ENCODE measurements at places on chromosomes 6 and 20.
A peak's percentile ranks its signal among the peaks of the same experiment; 100 is the strongest.

- no peak for DNase-seq
Observed at GRCh38 chr6:76776876-76777275, 686.4 kb downstream of the HTR1B start.

DNA sequence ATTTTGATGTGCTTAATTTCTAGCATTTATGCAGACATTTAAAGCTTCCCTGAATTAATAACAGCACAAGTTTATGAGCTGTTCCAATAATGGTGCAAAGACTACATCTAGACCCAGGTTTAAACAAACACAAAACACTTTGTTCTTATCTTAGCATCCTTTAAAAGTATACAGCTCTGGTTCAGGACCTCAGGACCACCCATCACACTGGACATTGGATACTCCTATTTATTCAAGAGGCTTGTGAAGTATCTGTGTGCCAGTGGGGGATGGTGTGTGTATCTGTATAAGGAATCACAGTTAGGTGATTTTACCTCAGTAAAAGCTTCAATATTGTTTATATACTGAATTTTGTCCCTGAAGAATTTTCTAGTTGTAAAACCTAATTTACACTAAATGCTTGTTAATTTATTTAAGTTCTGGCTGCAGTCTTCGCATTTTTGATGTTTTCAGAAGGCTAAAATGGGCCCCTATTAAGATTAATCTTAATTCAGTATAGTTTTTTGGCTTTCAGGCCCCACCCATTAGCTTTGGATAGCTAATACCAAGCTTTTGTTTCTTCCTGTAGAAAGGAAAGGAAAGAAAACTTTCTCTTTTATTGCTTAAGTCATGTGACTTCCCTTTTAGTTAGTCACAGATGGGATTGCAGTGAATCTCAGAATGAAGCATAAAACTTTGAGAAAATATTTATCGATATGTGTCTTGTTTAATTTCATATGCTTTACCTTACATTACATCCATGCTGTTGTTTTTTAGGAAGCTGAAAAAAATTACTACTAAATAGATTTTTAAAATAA lies 13.1 kb downstream of the LIN28B start:
- DNase-seq = no peak

- no peak for DNase-seq
Observed at GRCh38 chr6:75222261-75222660, 16.4 kb upstream of the COL12A1 start.

DNA sequence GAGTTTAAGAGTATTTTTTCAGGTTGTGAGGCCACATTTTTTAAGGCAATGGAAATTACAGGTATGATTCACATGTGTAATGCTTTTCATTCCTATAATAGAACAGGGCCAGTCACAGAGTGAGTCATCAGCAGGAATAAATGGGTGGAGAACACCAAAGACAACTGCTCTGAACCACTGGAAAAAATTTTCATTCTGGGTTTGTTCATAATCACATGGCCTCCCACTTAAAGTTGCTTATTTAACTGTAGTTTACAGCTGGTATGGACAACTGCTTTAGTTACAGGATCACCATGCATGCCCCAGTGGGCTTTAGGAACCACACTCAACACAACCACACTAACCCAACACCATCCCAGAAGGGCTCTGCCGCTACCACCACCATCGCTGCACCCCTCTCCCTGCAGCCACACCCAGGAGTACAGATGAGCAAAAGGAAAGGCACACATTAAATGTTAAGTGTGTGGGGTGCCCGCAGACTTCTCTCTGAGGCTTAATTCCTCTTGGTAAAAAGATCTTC lies 107.0 kb upstream of the DST start:
- no peak for DNase-seq

GRCh38 chr6:30591008-30591407 lies 19.8 kb downstream of the ABCF1 start:
- no peak for DNase-seq

DNA sequence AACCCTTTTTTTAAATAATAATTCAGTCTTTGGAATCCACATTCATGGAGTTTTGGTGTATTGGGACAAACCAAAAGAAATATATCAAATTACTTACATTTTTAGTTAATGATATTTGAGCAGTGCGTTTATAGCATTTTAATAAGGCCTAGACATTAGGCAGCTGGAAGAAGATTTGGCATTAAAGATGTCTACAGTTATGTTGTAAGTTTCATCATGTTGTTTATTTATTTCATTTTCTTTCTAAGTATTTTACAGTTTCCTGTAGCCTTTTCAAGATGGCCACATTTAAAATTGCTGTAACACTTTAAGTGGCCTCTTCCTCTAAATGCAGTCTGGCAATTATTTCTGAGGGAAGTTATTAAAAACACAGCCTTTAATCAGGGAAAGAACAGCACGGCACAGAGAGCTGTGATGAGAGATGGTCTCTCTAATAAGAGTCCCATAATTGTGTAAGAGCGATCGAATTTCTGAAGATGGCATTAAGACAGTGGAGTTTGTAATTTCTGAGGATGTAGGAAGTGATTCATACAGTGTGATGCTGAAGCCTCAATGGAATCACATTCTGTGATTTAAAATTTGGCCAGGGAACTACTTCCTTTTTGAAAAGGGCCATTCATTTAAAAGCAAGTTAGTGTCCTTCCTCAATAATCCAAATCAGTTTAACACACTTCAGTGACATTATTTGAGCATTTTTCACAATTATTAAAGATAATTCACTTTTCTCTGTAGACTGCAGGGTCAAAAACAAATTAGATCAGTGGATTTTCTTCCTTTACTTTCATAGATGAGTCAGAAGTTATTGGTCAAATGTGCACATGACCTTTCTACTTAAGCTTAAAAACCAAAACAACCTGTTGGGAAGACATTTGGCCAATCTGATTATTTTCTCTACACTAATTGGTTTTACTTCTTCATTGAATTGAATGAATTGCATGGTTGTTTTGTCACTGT lies 52.4 kb upstream of the EDN3 start:
- no peak for DNase-seq

- DNase-seq = no peak
Observed at GRCh38 chr20:62489932-62490263, 14.1 kb upstream of the GATA5 start.

DNA sequence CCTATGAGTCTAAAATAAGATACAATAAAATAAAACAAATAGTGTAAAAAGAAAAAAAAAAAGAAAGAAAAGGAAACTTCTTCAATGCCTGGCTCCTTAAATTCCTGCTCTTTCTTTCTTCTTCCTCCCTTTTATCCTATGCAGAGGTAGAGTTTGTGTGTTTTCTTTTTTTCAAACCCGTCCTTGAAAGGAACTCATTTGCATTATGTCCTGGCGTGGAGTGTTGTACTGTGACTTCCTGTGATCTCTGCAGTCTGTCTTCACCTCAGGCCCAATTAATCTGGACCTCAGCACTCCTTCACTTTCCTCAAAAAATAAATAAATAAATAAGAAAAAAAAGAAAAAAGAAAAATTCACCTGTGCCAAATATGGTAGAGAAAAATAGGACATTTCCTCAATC lies 541.9 kb upstream of the SPTLC3 start:
- no peak for DNase-seq

- peak; percentile 32 for DNase-seq
Observed at GRCh38 chr6:29011276-29011734, 6.2 kb upstream of the ZNF311 start.

DNA sequence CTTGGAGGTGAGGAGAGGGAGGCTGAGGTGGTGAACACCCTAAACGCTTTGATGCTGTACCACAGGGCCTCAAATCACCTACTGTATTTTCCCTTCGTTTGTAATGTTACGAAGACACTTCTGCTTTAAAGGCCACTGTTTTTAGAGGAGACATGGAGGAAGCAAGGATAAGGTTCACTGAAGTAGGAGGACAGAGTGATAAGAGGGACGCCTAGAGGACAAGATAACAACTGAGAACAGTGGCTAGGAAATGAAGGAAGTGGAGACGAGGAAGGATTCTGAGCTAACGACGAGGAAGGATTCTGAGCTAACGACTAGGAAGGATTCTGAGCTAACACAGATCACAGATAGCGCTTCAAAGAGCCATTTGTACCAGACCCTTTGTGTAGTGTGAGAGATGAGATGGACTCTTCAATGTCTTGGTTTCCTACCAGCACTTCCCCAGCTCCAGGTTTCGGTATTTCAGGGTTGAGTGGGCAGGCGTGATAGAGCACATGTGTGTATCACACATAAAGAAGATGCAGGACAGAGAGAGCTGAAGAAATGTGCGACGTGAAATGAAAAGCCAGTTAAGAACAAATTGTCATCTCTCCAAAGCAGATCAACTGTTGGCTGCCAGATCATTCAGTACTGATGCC lies 7.5 kb downstream of the SF3B5 start:
- no peak for DNase-seq

DNA sequence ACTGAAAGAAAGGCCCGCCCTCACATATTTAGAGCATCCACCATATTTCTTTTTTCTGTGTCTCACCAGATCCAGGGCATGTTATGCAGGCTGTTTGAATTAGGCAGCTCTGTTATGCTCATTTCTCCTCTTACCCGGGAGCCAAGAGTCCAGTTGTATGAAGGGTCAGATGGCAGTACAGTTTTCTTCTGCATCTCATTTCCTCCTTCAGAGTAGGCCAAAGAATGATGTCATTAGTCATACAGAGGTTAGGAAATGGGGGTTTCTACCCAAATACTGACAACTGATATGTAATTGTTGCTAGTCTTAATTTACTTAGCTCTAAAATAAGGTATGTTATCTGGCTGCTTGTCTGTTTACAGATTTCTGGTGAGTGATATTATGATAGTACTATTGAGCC lies 130.8 kb downstream of the SOBP start:
- DNase-seq = no peak

DNA sequence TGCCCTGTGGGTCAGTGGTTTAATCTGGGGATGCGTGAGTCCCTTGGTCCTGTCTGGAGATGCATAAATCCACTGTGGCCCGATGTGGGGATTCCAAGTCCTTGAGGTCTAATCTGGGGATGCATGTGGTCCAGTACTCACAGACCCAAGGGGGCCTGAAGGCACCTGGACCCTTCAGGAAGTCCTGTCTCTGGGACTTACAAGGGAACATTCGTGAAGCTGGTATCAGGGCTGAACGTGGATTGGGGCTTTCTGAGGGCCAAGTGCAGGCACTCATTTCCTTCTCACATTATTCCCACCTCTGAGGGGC lies 25.2 kb upstream of the GTSF1L start:
- no peak for DNase-seq

- no peak for DNase-seq
Observed at GRCh38 chr6:99993146-99993532, 884 bp downstream of the MCHR2 start.

DNA sequence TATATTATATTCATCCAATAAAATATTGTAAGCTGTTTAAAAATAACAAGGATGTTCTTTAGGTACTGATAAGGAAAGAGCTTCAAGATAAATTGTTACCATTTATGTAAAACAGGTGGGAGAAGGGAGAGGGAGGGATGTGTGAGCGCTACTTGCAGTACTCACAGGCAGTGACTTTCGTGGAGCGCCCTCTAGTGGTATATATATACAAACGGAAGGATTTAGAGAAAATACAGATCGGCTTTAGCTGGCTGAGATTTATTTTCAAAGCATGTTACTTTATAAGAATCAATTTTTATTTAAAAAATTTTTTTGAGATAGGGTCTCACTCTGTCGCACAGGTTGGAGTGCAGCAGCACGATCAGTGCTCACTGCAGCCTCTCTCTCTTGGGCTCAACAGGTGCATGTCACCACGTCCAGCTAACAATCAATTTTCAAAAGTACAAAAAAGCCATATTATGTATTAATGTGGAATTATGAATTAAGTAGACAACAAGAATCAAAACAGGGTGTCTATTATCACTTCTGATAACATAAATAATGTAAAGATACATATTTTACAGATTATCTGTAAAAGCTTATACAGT lies 3.3 kb upstream of the MOG start:
- DNase-seq = peak; percentile 41

GRCh38 chr20:9214685-9215084 lies 145.8 kb downstream of the PLCB4 start:
- no peak for DNase-seq

DNA sequence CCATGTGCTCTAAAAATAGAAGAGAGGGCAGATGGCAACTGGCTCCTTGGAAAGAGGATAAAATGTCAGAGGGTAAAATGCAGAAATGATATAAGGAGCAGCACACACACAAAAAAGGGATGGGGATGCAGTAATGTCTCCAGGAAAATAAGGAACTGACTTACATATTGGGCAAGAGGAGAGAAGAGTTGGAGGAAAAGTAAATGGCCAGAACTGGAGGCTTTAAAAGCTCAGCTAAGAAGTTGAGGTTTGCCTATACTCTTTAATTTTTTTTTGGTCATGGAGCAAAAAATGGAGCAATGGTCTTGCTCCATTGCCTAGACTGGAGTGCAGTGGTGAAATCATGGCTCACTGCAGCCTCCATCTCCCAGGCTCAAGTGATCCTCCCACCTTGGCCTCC lies 93.7 kb downstream of the SULF2 start:
- DNase-seq = no peak

DNA sequence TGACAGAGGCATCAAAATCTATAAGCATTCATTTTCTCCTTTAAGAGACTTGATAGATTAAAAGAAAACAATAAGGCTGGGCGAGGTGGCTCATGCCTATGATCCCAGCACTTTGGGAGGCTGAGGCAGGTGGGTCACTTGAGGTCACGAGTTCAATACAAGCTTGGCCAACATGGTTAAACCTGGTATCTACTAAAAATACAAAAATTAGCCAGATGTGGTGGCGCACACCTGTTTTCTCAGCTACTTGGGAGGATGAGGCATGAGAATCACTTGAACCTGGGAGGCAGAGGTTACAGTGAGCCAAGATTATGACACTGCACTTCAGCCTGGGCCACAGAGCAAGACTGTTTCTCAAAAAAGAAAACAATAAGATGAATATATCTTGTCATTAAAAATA lies 39.3 kb upstream of the LOC128125822 start:
- no peak for DNase-seq

- DNase-seq = no peak
Observed at GRCh38 chr6:3718407-3718806, 33.1 kb downstream of the PXDC1 start.

- DNase-seq = no peak
Observed at GRCh38 chr6:40700006-40700580, 112.9 kb upstream of the LRFN2 start.

GRCh38 chr6:24229696-24230405 lies 103.8 kb downstream of the NRSN1 start:
- DNase-seq = no peak

GRCh38 chr6:111520524-111520923 lies 37.5 kb upstream of the REV3L start:
- no peak for DNase-seq

- no peak for DNase-seq
Observed at GRCh38 chr6:35166520-35166919, 25.4 kb upstream of the TCP11 start.

DNA sequence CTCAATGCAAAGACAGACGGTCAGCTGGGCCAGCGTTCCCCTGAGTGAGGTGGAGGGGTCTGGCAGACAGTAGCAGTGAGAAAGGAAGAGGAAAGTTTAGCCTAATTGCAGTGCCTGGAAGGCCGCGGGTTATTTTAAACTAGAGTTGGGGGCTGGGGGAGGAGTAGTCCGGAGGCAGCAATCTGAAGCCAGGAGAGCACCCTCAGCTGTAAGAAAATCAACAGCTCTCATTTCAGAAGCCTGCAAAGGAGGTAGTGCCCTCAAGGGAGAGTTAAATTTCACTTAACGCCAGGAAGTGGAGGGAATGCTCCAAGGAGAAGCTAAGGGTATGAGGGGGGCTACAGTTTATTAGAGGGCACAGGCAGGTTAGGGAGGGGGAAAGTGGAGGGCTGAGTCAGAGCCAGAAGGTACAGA lies 26.9 kb downstream of the RING1 start:
- DNase-seq = no peak

All from T-helper 1 cell (primary cell).